ENCODE measurements at places on chromosomes 3 and 15.

DNA sequence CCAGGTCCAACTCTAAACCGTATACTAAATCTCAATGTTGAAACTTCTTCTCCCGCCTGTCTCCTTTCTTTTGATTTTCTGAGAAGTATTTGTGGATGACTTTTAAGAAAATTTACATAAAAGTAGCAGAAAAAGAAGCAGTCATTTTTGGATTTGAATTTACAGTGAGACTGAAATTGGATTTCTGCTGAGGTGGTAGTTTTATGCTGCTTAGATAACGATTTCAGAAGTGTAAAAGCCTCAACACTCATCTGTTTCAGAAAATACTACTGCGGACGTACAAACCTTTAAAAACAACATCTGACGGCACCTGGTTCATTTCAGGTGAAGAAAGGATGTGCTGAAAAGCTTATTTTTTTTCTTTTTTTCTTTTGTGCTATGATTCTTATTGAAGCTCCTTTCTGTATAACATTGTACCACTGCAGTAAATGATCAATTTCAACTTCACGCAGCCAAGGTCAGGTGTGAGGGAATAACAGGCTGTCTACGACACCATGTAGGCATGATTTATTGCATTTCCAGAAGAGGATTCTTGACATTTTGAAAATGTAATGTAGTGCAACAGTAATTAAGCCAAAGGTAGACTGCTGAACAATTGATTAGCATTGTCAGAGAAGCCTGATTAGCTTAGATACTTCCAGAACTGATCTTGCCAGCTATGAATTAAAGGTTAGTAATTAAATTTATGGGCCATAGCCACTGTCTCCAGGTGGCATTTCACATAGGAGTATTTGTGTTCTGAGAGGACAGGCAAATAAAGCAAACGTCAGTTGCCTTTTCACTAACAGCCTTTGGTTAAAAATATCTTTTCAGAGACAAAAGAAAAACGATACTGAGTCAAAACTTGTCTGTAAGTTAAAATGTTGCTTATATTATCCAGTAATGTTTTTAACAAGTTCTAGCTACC lies 134.6 kb upstream of the KBTBD8 start:
- no peak for DNase-seq

DNA sequence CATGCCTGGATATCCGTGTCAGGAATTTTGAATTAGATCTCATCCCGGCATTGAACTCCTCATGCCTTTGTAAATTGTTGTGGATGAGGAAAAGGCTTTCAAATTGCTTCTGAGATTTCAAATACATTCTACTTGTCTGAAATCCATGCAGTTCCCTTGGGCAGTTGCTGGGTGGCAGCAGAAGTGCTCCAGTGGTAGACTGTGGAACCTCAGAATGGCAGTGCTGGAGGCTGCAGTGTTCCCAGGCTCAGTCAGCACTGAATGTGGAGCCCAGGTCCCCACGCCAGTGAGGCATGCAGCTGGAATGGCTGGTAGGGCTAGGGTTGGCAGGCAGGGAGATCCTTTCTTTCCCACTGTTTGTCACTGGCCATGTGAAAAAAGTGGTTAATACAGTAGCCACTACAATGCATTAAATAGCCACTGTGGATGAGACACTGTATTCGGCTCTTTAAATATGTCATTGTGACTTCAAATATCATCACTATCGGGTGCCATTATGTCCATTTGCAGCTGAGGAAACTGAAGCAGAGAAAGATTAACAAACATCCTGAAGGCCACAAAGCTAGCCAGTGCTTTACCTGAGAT lies 98.6 kb downstream of the TPRG1 start:
- DNase-seq = peak; percentile 39

- DNase-seq = no peak
These were observed 148.3 kb downstream of the NSMCE3 start for GRCh38 chr15:29121369-29121656.

DNA sequence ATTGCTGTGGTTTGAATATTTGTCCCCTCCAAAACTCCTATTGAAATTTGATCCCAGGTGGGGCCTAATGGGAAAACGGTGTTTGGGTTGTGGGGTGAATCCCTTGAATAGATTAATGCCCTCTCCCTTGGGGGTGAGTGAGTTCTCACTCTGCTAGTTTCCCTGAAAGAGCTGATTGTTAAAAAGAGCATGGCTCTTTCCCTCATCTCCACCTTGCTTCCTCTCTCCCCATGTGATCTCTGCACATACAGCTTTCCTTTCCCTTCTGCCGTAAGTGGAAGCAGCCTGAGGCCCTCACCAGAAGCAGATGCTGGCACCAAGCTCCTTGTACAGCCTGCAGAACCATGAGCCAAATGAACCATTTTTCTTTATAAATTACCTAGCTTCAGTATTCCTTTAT lies 394.9 kb upstream of the WNT5A start:
- no peak for DNase-seq

GRCh38 chr3:23820888-23821287 lies 15.1 kb downstream of the UBE2E1 start:
- DNase-seq = no peak

DNA sequence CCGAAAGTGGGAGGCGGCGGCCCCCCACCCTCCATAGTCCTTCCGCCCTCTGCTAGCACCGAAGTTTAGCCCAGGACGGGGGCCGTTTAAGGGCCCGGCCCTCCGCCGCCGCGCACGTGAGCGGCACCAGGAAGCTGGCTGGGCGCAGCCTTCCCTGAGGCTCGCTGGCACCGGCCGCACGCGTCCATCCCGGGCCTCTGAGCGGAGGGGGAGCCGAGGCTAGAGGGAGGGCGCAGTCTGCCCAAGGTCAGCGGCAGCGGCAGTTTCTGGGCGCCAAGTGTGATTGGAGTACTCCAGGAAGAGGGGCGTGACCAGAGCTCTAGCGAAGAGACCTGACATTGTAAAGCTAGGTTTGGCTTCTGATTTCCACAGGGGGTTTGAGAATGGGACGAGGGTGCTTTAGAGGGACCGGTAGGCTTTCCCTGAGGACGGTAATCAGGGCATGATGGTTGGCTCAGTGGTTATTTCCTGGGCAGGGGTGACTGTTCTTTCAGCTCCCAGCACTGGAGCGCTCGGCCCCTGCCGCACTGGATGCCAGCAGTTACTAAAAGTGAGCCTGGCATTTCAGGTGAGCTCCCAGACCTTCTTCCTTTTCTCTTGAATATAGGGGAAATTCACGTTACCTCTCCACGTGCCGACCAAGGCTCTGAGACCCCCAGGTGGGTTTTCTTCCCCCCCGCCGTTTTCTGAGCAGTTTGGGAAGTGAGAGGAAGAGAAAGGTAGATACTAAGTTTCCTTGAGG lies 853 bp downstream of the TEX264 start:
- DNase-seq = peak; percentile 68

- no peak for DNase-seq
These were observed 14.5 kb downstream of the HIGD2B start for GRCh38 chr15:72671525-72671924.

GRCh38 chr3:76986876-76987474 lies 52.9 kb upstream of the ROBO2 start:
- DNase-seq = no peak

DNA sequence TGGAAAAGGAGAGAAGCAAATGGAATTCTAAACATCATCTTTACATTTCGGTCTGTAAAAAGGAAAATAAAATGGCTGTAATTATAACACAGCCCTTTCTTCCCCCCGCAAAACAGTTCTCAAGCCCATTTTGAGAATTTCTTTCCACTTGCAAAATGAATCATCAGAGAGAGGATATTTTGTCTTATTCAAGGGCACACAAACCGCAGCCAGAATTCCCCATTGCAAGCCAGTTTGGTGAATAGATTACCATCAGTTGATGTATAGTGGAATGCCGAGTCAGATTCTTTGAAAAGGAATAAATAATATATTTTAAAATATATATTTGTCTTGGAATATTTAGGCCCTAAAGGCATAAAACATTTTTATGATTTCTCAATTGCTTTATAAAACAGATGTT lies 420.4 kb upstream of the SEMA6D start:
- no peak for DNase-seq

DNA sequence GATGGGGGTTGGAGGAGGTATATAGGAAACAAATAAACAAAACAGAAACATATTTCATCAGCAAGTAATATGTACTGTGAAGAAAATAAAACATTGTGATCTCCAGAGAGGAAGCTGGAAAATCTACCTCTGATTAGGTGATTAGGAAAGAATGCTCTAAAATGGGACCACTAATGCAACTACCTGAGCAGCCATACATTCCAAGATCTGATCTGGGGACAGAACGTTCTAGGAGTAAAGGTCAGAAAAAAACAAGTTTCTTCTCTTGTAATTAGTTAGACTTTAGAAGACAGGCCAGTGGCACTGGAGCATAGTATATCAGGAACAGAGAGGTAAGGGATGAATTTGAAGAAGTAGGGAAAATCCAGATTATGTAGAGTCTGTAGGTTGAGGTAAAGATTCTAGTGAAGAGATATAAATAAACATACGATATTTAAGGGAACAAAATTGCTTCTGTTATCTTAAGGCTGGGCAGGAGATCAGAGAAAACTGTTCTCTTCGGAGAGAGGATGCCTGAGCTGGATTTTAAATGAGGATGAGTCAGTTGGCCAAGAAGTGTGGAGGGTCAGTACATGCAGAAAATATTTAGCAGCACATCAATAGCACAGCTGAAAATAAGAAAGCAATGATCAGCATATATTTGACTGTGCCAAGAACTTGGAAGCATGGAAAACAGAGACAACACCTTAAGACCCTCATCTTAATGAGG lies 429.5 kb downstream of the NLGN1 start:
- no peak for DNase-seq

DNA sequence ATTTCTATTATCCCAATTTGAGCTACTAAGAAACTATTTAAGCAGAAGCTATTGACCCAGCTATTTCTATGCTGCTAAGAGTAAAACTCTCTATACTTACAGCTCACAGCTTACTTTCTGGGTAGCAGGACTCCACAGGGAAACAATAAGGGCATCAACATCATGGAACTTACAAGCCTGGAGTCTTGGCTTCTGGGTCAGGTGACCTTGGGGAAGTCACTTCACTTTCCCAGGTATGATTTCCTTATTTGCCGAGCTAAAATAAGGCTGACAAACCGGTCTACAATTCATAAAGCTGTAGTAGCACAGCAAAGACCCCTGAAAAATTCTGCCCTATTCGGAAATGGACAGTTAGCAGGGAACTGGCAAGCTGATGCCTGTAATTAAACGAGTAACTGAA lies 278.3 kb upstream of the NR2F2 start:
- no peak for DNase-seq

DNA sequence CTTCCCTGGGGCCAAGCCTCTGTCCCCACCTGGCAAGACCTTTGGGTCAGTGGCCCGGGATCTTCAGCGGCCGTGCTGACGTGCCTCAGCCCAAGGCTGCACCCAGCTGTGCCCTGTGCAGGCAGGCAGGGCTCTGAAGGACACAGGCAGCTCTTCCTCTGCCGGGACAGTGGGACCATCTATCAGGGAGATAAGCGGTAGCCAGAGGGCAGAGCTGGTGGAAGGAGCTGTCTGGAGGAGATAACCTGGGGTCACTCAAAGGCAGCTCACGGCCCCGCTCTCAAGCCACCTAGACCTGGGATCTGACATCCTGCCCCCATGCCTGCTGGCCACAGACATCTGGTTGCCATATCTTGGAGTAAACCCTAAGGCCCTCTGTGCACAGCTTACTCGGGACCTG lies 27.3 kb downstream of the DUSP7 start:
- DNase-seq = no peak

GRCh38 chr3:79154865-79155264 lies 612.9 kb downstream of the ROBO1 start:
- no peak for DNase-seq

DNA sequence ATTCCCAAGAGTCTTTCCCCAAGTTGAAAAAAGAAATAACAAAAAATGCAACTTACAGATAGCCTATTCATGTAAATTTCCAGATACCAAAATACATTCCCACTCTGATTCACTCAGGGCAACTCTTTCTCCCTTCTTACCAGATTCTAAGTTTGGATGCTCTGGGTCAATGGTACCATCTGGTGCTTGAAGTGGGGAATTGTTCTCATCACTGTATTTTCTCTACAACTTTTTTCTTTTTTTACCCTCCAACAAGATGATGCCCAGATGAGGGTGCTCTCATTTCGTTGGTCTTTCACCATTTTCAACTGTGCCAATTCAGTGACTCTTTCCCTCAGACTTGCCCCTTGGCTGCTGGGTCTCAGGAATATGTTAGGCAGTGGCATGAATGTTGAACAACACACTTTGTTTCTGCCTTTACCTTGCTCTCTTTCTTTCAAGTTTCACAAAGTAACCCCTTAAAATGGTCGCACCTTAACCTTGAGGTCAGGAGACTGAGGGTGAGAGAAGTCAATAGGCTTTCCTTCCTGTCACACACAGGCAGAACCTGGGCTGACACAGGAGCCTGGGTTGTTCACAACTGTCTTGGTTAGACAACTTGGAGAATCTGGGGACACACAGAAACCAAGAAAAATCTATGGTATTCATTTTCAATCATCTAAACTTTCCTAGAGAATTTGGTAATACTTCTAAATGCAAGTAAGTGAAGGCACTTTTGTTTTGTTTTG lies 330.7 kb upstream of the SLCO3A1 start:
- DNase-seq = peak; percentile 35

DNA sequence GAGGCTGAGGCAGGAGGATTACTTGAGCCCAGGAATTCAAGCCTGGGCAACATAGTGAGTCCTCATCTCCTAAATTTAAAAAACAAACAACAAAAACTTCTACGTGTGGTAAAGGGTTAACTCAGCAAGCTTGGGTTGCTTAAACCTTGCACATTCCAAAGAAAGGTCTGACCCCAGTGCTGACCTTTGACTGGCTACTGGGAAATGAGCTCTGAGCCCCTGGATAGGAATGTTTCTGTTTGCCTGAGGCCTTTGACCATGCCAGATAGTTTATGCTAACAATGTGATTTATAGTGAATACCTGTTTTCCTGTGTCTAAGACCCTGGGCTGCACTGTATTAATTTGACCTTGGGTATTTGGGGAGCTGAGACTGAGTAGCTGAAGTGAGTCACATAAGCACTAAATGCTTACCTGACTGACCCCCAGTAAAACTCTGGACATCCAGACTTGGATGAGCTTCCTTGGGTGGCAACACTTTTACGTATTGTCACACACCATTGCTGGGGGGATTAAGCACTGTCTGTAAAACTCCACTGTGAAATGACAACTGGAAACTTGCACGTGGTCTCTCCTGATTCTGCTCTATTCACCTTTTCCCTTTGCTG lies 20.7 kb downstream of the TCAIM start:
- no peak for DNase-seq

DNA sequence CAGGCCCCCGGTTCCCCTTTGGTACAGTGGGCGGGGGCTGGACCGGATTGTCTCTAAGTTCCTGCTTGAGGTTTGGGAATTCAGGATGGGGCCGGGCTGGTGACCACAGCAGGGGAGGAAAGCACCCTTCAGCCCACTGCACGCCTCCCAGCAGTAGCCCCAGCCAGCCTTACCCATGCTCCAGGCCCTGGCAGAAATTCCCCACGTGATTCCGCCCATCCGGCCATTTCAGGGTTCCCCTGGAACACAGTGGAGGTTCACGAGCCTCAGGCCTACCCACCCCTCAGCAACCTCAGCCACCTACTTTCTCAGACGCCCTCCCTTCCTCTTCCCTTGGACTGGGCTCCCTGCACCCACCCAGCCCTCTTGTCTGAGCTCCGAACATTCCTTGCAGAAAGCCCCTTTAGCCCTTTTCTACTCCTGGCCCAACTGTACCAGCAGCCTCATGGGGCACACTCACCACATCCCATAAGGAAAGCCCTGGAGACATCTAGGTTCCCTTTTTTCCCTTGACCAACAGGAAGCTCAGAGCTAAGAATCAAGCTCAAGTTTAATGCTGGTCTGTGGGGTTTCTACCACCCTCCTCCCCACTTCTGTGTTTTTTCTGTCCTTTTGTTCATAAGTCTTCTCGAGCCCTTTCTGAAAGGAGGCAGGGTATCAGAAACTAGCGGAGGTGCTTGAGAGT lies 11.5 kb downstream of the ALS2CL start:
- no peak for DNase-seq
